Smooth muscle cell of the brain vasculature (primary cell): ENCODE measurements at places on chromosomes 16 and 17.

GRCh38 chr17:73513426-73513825, 130.8 kb downstream of the SDK2 start:
- no peak for DNase-seq

DNA sequence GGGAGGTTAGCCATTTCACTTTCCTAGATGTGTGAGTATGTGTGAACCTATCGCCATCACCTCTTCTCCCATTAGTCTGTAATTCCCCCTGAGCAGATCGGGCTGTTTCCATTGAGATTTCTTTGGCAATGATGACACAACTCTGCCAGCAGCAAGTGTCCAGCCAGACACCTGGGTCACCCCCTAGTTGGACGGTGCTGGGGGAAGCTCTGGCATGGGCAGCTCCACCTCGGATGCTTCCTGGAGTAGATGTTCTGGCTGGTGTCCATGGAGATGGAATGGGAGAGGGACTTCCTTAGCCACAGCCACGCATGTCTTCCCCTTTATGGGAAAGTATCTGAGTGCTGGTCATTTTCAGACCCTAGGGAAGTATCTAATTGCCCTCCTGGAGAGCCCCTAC, 247.9 kb upstream of the RPL38 start:
- DNase-seq = no peak

GRCh38 chr16:67163999-67164558, 466 bp upstream of the HSF4 start:
- DNase-seq = no peak

DNA sequence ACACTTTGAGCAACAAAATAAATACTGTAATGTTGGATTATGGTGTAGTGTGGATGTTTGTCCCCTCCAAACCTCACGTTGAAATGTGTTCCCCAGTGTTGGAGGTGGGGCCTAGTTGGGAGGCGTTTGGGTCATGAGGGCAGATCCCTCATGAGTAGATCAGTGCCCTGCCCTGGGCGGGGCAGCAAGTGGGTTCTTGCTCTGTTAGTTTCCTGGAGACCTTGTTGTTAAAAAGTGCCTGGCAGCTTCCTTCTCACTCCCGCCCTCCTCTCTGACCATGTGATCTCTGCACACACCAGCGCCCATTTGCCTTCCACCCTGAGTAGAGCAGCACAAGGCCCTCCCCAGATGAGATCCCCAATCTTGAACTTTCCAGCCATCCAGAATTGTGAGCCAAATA, 67.7 kb downstream of the MPRIP start:
- no peak for DNase-seq

DNA sequence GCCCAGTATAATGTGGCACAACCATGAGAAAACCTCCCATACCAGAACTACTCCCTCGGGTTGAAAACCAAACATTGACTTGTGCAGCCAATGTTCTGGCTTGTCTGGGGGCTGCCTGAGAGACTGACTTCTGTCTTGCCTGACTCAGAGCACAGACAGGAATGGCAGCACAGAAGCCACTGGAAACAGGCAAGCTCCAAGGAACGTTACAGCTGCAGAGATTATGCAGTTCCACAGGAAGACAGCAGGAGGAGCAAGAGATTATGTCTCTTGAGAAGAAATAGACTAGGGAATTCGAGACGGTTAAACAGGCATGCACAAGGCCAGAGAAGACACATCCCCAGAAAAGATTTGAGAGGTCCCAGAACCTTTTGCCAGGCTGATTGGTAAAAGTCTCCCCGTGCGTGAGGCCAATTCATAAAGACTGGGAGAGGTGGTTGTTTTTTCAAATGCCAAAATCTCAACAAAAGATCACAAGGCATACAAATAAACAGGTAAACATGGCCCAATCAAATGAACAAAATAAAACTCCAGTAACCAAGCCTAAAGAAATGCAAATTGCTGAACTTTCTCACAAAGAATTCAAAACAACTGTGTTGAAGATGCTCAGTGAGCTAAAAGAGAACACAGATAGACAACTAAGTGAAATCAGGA, 90.6 kb upstream of the CDH5 start:
- DNase-seq = no peak
